ENCODE measurements at places on chromosomes 2 and 18. TPM values are rescaled to one million over a fixed set of nuclear protein-coding genes. Genes with fewer than 3 reads are reported as not detected.

DNA sequence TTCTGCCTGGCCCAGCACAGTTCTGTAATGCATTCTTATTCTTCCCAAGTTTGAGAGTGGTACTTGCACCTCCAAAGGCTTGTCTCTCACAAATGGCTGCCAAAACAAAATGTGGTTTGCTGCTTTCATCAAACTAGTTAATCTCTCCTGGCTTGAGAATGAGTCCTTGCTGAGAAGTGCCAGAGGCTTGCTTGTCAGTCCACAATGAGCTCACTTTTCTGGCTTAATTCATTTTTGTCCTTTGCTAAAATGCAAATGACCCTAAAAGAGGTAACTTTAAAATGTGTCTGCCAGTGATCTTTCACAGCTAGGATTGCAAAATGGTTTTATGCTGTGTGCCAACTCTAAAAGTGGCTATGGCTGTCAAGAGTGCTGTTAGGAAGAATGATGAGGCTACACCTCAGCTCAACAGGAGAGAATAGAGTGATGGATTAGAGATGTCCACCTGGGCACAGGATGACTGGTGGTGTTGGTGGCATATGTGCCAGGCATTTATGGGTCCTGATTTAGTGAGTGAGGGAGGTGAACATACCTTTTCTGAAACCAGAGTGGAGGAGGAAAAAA lies 291.2 kb upstream of the HNMT start:
- DNase-seq = no peak

DNA sequence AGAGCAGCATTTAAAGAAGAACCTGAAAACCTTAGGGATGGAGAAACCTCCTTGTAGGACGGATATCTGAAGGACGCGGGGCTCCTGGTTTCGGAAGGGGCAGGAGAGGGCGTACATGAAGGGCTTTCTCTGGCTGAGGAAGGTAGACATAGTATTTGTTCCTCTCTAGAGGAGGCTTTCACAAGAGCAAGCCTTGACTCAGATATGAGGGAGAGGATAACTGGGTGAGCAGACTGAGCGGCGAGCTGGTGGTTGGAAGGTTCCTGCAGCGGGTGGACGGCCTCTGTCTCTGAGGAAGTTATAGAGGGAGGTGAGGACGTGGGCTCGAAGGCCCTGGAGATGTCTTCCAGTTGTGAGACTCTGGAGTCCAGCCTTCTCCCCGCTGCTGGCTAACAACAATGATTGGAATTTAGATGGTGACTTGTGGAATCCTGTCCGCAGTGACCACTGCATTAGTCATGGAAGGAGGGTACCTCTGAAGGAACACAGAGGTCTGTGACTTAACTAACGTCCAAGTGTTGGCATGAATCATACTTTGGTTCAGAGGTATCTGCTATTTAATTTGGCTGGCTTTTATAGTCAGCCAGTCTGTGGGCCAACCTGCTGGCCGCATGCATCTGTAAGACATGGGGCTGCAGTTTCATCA lies 80.9 kb downstream of the ASAP2 start:
- no peak for DNase-seq

- DNase-seq = no peak
Measured at GRCh38 chr18:76466410-76466991, 28.5 kb downstream of the ZNF516 start.

- DNase-seq = no peak
Measured at GRCh38 chr2:179594268-179595112, 266.9 kb downstream of the ZNF385B start.

DNA sequence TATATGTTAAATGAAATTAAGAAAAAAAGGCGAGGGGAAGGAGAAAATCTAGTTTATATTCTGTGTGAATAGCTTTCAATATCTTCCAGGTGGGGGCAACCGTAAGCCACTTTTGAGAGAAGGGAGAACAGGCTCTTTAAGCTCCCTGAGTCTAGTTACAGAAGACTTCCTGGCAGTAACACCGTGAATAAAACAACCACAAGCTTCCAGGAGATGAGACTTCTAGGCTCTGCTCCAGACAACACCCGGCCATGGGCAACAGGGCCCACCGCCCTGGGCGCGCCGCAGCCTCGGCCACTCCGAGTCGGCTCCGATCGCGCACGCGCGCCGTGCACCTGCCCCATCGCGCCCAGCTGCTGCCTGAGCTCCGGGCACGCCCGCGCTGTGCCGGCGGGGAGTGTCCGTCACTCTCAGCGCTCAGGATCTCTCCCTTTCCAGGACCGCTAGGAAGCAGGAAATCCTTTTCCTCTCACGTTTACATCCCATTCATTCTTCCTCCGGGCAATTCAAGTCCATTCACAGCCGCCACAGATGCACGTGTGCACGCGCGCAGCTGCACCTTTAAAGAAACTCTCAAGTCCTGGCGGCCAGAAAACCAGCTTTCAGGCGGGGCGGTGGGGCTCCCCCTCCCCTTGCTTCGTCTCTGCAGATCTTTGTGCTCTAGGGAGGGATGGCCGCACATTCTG lies 19.4 kb upstream of the PAX3 start:
- DNase-seq = peak; percentile 68

GRCh38 chr2:217555081-217555876 lies 447.5 kb downstream of the TNS1 start:
- no peak for DNase-seq

DNA sequence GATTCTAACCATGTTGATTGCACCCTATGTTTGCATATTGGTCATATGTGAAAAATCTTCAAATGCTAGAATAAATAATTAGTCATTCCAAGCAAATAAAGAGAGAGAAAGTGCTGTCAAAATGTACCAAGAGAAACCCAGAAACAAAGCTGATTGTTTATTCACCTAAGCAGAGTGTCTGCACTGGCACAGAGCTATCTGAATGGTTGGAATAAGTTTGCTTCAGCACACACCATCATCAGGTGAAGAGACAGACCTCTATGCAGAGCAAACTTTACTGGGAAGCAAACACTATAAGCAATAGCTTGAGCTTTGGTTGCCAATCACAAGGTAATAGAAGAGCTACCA lies 25.4 kb downstream of the DSG4 start:
- DNase-seq = no peak

DNA sequence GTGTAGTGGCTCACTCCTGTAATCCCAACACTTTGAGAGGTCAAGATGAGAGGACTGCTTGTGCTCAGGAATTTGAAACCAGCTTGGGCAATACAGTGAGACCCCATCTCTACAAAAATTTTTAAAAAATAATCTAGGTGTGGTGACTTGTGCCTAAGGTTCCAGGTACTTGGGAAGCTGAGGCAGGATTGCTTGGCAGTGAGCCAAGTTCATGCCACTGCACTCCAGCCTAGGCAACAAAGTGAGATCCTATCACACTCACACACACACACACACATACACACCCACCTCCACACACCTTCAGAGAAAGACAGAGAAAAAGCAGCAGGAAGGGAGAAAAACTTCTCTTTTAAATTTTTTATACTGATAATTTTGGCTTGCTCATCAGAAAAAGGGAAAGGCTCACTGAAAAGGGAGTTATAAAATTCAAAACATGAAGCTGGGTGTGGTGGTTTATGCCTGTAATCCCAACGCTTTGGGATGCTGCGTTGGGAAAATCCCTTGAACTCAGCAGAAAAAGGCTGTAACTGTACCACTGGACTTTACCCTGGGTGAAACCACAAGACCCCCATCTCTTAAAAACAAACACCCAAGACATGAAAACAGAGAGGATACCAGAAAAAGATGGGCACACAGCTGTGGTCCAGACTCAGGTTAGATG lies 25.7 kb downstream of the FAM168B start:
- no peak for DNase-seq

The FMNL2 gene
- total RNA-seq = 0.42 TPM

The CCDC74B gene
- total RNA-seq = 1.2 TPM

The IFIH1 gene
- total RNA-seq = 45.9 TPM

The ABCA12 gene
- not detected for total RNA-seq

Data from activated naive CD8-positive, alpha-beta T cell treated with anti-CD3 and anti-CD28 coated beads, Interleukin-2, amount 10 ng/mL, durations not matched to agents 7 days and 5 days (primary cell).